Foreskin keratinocyte (primary cell): ENCODE measurements at places on chromosomes 5 and 9. TPM values are rescaled to one million over a fixed set of nuclear protein-coding genes. Genes with fewer than 3 reads are reported as not detected.

TNFSF8 gene
- not detected in 2 replicates for total RNA-seq

PDE4D gene
- 3.2 and 4.2 TPM in 2 replicates for total RNA-seq

SLC36A2 gene
- total RNA-seq = not detected in 2 replicates

SLC27A6 gene
- total RNA-seq = 2.6 and 6.9 TPM in 2 replicates

CCDC180 gene
- total RNA-seq = 0.42 and 0.54 TPM in 2 replicates

MYOZ3 gene
- total RNA-seq = 0.34 and 0.53 TPM in 2 replicates

GABRA6 gene
- not detected in 2 replicates for total RNA-seq

FABP6 gene
- not detected in 2 replicates for total RNA-seq

PCDHAC2 gene
- total RNA-seq = 3.4 and 4.6 TPM in 2 replicates

SLC4A9 gene
- 0.04 TPM in 1 of 2 replicates, not detected in the other for total RNA-seq

TMCO6 gene
- 9.8 and 11.3 TPM in 2 replicates for total RNA-seq

EGFLAM gene
- total RNA-seq = 0.63 TPM in 1 of 2 replicates, not detected in the other

FOXD4L5 gene
- total RNA-seq = 0.03 and 0.07 TPM in 2 replicates

ZNF300 gene
- 10.8 and 11.5 TPM in 2 replicates for total RNA-seq

TMEM215 gene
- total RNA-seq = not detected in 2 replicates

TNFSF15 gene
- 1.4 and 4.3 TPM in 2 replicates for total RNA-seq

BTNL3 gene
- not detected in 2 replicates for total RNA-seq

CDC42SE2 gene
- 23.7 and 24.8 TPM in 2 replicates for total RNA-seq

INSL6 gene
- not detected in 2 replicates for total RNA-seq

KLHL9 gene
- 14.6 and 17.5 TPM in 2 replicates for total RNA-seq

TTC39B gene
- total RNA-seq = 7.9 and 8.7 TPM in 2 replicates

CCNH gene
- 46.2 and 55.6 TPM in 2 replicates for total RNA-seq

PPIC gene
- total RNA-seq = 25.9 and 29.0 TPM in 2 replicates

MARCHF3 gene
- total RNA-seq = 0.42 and 0.61 TPM in 2 replicates

CTXN3 gene
- total RNA-seq = not detected in 2 replicates

ISOC1 gene
- total RNA-seq = 21.7 and 25.7 TPM in 2 replicates

SRA1 gene
- 44.0 and 49.1 TPM in 2 replicates for total RNA-seq

SPINK5 gene
- total RNA-seq = 0.75 and 1.1 TPM in 2 replicates

SPATA31A7 gene
- total RNA-seq = not detected in 2 replicates
